ENCODE measurements at places on chromosomes 1 and 21. TPM values are rescaled to one million over a fixed set of nuclear protein-coding genes. Genes with fewer than 3 reads are reported as not detected.

DNA sequence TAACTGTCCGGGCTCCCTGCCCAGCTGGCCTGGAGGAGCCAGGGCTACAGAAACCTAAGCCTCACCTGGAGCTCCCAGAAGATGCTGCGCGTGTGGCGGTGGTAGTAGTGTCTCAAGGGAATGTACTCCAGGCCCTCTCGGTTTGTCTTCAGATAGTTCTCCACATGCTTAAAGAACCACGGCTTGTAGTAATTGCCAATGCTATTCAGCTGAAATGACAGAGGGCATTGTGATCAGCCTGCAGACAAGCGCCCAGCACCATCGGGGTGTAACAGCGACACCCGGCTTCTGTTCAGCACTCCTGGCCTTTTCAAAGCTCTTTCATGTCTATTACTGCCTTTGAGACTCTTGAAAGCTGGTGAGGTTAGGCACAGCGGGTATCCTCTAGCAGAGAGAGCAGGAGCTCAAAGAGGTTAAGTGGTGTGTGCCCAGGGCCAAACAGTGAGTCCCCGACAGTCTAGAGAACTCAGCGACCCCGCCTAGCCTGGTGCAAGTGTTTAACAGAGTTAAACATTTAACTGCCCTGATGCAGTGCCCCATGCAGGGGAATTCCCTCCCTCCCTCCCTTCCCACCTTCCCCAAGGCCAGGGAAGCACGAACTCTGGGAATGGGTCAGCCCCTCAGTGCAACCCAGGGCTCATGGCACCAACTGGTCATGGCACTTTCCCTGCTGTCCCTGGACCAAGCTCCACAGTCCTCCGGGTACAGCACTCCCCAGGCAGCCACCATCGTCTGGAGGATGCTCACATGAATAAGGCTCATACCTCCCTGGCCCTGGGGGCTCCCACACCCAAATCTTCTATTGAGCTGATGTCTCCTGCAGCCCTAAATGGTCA lies 21.5 kb downstream of the DHCR24 start:
- H3K4me3 ChIP-seq: no peak overlapping the region
- H3K27me3 ChIP-seq: no peaks in the 10 kb centered on the region
- H3K27ac ChIP-seq: no peak overlapping the region
- H3K36me3 ChIP-seq: peaks cover 4% of the 10 kb centered on the region

DNA sequence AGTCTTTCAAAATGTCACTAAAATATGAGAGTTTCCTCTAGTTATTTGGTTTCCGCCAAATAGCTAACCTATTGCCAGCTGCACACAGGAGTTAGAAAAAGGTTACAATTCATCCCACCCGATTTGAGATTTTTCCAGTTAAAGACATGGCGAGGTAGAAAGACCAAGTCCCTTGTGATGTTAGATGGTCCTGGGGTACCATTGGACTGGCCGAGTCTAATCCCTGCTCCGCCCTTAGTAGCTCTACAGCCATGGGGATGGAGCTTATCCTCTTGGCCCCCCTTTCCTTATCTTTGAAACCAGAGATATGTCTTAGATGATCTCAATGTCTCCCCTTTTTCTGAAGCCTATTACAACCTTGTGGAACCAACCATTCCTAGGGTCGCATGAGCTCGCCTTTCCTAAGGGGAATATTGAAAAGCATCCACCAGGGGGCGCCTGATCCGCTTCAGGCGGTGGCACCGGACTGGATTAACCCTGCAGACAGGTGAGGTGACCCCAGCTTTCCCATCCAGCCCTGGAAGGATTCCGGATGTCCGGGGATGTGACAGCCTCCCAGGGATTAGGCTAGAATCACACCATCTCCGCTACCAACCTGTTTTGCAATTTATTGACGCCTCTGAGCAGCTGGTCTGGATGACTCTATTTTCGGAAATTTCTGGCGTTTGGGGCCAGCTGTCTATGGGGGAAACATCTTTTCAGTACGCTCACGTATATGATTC lies 68.3 kb upstream of the SIM2 start:
- H3K27me3 ChIP-seq: peaks cover 7% of the 10 kb centered on the region
- no peaks in the 10 kb centered on the region for H3K36me3 ChIP-seq
- peak; percentile 66 for DNase-seq
- no peaks in the 10 kb centered on the region for H3K4me1 ChIP-seq
- H3K27ac ChIP-seq: no peak overlapping the region

DNA sequence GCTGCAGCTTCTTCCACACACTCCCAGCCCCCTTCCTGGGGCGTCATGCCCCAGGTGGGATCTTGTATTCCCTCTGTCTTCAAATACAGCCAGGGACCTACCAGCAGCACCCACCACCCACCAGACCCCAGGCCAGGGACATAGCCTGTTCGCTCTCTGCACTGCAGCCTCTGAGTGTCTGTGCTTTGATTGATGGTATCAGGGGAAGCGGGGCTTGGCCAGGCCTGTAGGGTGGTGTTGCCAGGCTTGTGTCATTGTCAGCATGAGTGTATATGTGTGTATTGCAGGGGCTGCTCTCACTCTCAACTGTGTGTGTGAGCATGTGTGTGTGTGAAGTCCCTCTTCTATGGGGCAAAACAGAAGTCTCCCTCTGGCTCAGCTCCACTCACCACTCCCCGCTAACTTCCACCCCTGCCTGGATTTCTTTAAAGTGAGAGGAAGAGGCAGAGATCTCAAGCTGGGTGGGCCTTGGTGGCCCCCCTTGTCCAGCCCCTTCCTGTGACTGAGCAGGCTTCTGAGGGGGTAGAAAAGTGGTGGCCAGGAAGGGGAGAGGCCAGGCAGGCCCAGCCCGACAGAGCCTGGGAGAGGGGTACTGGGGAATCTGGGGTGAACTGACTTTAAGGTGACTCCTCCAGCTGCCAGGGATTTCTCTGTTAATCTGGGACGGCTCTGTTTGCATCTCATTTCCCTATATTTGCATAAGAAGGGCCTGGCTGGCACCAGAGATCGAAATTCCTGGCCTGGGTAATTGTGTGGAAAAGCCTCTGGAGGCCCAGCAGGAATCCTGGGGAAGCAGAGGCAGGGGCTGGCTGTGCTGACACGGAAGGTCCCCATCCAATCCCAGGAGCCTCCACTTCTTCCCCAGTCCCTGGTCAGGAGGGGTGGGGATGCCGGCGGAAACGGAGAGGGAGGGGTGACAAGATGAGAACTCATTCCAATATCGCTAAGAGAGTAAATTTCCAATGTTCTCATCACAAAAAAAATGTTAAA lies 18.6 kb upstream of the ADGRB2 start:
- no peak overlapping the region for H3K27ac ChIP-seq
- H3K36me3 ChIP-seq: no peaks in the 10 kb centered on the region
- no peak overlapping the region for H3K4me3 ChIP-seq
- H3K4me1 ChIP-seq: 0 out of 2 replicates have a peak, but pooled peaks cover 2% of the 10 kb centered on the region
- no peak for DNase-seq
- no peaks in the 10 kb centered on the region for H3K27me3 ChIP-seq

- no peaks in the 10 kb centered on the region for H3K36me3 ChIP-seq
- no peak overlapping the region for H3K27ac ChIP-seq
- H3K4me1 ChIP-seq: no peaks in the 10 kb centered on the region
- no peak for DNase-seq
These were observed 13.0 kb upstream of the ARHGEF16 start for GRCh38 chr1:3441410-3441847.

GRCh38 chr1:81453367-81453703 lies 347.4 kb upstream of the ADGRL2 start:
- no peaks in the 10 kb centered on the region for H3K4me1 ChIP-seq
- no peak overlapping the region for H3K27ac ChIP-seq
- no peak for DNase-seq
- no peaks in the 10 kb centered on the region for H3K36me3 ChIP-seq
- no peak overlapping the region for H3K4me3 ChIP-seq

- no peak overlapping the region for H3K4me3 ChIP-seq
- H3K27me3 ChIP-seq: no peaks in the 10 kb centered on the region
- peaks cover 13% of the 10 kb centered on the region for H3K36me3 ChIP-seq
- H3K27ac ChIP-seq: no peak overlapping the region
- no peak for DNase-seq
These were observed 13.3 kb downstream of the ZBTB8OS start for GRCh38 chr1:32636914-32637645.

DNA sequence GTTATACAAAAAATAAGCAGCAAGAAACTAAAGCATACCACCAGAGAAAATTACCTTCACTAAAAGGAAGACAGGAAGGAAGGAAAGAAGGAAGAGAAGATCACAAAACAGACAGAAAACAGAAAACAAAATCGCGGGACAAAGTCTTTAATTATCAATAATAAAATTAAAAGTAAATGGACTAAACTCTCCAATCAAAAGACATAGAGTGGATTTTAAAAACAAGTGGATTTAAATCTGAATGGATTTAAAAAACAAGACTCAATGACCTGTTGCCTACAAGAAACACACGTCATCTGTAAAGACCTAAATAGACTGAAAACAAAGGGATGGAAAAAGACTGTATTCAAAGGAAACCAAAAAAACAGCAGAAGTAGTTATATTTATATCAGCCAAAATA lies 75.7 kb upstream of the MAGI3 start:
- no peaks in the 10 kb centered on the region for H3K4me1 ChIP-seq
- no peak overlapping the region for H3K27ac ChIP-seq
- no peak for DNase-seq

- H3K27ac ChIP-seq: peak overlapping the region; percentile 4
- no peak for DNase-seq
- H3K27me3 ChIP-seq: no peaks in the 10 kb centered on the region
- peak overlapping the region; percentile 32 for H3K4me3 ChIP-seq
- H3K36me3 ChIP-seq: no peaks in the 10 kb centered on the region
These were observed 30.0 kb downstream of the ADAMTS1 start for GRCh38 chr21:26815197-26815596.

- H3K36me3 ChIP-seq: no peaks in the 10 kb centered on the region
- no peak overlapping the region for H3K4me3 ChIP-seq
- no peak overlapping the region for H3K27ac ChIP-seq
These were observed 30.6 kb downstream of the LY9 start for GRCh38 chr1:160826546-160826945.

DNA sequence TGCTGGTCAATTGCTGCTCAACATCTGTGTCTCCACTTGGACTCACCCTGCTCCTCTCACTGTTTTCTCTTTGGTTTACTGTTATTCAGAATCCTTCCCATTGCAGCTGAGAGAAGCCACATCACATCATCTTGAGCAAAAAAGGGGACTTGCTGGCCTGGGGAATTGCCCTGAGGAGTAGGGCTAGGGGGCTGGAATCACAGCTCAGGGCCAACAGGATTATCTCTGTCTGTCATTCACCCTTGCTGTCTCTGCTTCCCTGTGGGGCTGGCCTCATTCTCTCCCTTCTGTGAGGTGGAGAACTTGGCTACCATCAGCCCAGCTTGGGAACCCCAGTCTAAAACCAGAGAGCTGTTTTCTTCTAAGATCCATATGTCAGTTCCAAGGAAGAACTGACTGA lies 140.7 kb upstream of the WNT4 start:
- no peak for DNase-seq
- no peaks in the 10 kb centered on the region for H3K27me3 ChIP-seq
- H3K27ac ChIP-seq: no peak overlapping the region
- H3K4me3 ChIP-seq: no peak overlapping the region
- H3K36me3 ChIP-seq: no peaks in the 10 kb centered on the region
- H3K4me1 ChIP-seq: no peaks in the 10 kb centered on the region

DNA sequence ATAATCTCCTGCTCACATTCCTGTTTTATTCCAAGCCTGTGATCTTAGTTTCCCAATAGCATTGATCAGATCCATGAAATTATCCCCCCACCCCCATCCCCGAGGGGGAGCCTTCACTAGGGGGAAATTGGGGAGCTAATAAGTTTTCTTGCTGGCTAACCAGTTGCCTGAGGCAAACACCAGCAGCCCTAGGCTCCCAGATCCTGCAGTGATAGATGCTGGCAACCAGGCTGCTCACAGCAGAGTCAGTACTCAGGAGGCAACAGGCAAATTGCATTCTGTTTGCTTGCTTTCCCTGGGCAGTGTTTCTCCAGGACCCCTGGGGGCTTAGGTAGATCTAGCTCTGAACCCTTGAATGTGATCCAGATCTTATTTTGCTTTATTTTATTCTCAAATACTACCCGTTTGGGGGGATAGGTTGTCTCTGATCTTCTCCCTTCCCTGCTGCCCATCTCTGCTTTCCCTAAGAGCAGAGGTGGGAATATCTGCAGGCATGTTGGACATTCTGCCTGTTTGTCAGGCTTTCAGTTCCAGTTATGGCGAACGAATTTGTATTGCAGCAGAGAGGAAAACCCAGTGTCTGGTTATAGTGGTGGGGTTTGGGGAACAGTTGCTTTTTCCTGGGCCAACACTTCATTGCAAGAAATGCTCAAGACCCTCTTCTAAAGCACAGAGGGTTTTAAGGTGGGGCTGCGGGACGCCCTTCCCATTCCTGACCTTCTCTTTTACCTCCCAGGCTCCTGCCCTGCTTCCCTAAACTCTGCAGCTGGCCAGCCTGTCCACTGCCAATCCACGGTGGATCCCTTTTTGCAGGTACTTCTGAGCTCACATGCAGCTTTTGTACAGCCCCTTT lies 289.8 kb upstream of the PLXNA2 start:
- H3K4me1 ChIP-seq: no peaks in the 10 kb centered on the region
- H3K27ac ChIP-seq: no peak overlapping the region
- H3K27me3 ChIP-seq: peaks cover 21% of the 10 kb centered on the region
- no peak overlapping the region for H3K4me3 ChIP-seq

- H3K4me3 ChIP-seq: no peak overlapping the region
- peaks cover 57% of the 10 kb centered on the region for H3K27me3 ChIP-seq
- no peak overlapping the region for H3K27ac ChIP-seq
- DNase-seq: no peak
- H3K4me1 ChIP-seq: no peaks in the 10 kb centered on the region
These were observed 83.5 kb downstream of the SYF2 start for GRCh38 chr1:25148673-25149300.

DNA sequence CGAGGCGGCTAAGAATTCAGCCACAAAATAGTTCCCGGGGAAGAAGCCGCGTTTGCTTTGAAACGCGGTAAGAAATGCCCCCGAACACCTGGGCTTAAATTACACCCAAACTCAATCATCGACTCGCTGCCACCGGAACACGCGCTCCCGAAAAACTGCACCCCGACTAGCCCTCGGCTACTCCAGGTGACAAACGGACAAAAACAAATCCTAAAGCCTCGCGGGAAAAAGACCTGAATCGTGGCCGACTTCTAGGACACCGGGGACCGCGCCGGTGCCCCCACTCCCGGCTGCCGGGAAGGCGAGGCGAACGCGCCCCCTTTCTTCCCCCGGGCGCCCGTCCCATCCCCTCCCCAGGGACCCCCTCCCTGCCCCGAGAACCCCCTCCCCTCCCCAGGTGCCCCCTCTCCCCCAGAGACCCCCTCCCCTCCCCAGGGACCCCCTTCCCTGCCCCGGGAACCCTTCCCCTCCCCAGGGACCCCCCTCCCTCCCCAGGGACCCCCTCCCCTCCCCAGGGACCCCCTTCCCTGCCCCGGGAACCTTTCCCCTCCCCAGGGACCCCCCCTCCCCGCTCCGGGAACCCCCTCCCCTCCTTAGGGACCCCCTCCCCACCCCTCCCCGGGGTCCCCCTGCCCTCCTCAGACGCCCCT lies 628 bp downstream of the C1orf159 start:
- no peak overlapping the region for H3K27ac ChIP-seq
- peak; percentile 32 for DNase-seq
- peak overlapping the region; percentile 84 for H3K4me3 ChIP-seq
- H3K4me1 ChIP-seq: no peaks in the 10 kb centered on the region
- no peaks in the 10 kb centered on the region for H3K36me3 ChIP-seq

The AVPR1B gene
- not detected for total RNA-seq

The PCP4 gene
- total RNA-seq: not detected

The S100A5 gene
- not detected for total RNA-seq

The OR2L2 gene
- not detected for total RNA-seq

The S100A1 gene
- total RNA-seq: not detected

The ELF3 gene
- total RNA-seq: not detected

The LCK gene
- total RNA-seq: not detected

The MATN1 gene
- not detected for total RNA-seq

The CLDN8 gene
- not detected for total RNA-seq

The RPTN gene
- total RNA-seq: not detected

The KCNA2 gene
- total RNA-seq: not detected

The FAM3B gene
- total RNA-seq: not detected

The SETD4 gene
- 10.4 TPM for total RNA-seq

Measured in GM23248 (cell line).